Activated T-cell treated with anti-CD3 and anti-CD28 coated beads, Interleukin-2, amount 50 U/mL, for 4 hours (primary cell): ENCODE measurements at places on chromosomes 7 and 10. TPM values are rescaled to one million over a fixed set of nuclear protein-coding genes. Genes with fewer than 3 reads are reported as not detected.

The FXYD4 gene
- total RNA-seq: not detected

The AZGP1 gene
- total RNA-seq: 0.46 TPM

The TCERG1L gene
- 0.11 TPM for total RNA-seq

The LGI1 gene
- not detected for total RNA-seq

The NPFFR1 gene
- not detected for total RNA-seq

The STEAP1B gene
- 0.24 TPM for total RNA-seq

GRCh38 chr10:23525406-23525805, 86.5 kb downstream of the OTUD1 start:
- DNase-seq: no peak

GRCh38 chr7:139114018-139114417, 4.5 kb upstream of the ZC3HAV1 start:
- no peak for DNase-seq

DNA sequence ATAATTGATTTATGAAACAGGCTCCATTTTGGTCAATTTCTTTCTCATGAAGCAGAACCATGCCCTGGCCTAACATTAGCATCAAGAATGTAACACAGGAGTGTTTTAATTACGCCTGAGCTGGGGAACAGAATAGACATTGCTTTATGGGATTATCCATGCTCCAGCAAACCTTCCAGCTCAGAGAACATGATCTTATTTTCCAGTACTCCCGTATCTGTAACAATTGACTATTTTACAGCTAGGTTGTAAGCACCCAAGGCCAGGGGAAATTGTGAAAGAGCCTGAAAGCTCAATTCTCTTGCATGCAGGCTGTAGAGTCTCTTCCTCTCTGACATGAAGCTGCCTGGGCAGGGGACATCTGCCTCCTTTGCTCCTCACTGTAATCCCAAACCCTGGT, 30.8 kb upstream of the CRYGN start:
- DNase-seq: no peak
